Endodermal cell (in vitro differentiated cells): ENCODE measurements at places on chromosomes 11 and 22.
A peak's percentile ranks its signal among the peaks of the same experiment; 100 is the strongest.

DNA sequence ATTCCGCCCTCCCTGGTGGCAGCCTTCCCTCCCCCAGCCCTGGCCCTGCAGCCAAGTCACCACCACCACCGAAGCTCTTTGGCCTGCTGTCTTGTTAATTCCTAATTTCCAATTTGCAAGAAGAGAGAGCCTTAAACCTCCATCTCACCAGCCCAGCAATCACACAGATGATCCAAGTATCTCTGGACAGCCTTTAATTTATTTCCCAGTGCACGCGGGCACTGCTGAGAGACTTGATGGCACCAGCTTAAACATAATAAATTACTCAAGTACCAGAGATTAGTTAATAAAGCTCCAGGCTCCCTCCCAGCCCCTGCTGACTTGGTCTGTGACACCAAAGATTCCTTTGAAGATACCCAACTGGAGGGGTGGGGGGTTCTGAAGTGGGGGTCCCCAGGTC, 494.7 kb downstream of the BUD13 start:
- no peak for DNase-seq

DNA sequence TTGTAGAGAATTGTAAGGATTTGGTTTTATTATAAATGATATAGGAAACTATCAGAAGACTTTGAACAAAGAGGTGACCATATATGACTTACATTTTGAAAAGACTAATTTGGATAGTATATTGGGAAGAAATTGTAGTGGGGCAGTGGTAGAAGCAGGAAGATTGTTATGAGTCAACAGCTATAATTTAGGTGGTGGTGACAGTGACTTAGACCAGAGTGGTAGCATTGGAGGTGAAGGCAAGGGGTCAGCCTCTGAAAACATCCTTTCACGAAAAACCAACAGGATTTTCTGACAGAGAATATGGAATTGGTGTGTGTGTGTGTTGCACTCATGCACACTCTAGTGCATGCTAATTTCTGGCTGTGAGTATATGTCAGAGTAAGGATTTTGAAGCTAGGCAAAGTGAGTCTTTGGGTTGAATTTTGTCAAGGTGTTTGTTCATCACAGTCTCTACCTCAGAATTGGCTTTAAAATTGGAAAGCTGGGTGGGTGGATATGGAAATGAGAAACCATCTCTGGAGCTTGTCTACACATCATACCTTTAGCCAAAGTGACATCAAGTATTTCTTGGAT, 8.2 kb upstream of the HBE1 start:
- no peak for DNase-seq

- peak; percentile 47 for DNase-seq
Observed at GRCh38 chr22:48414651-48415050, 1413.0 kb downstream of the BRD1 start.

DNA sequence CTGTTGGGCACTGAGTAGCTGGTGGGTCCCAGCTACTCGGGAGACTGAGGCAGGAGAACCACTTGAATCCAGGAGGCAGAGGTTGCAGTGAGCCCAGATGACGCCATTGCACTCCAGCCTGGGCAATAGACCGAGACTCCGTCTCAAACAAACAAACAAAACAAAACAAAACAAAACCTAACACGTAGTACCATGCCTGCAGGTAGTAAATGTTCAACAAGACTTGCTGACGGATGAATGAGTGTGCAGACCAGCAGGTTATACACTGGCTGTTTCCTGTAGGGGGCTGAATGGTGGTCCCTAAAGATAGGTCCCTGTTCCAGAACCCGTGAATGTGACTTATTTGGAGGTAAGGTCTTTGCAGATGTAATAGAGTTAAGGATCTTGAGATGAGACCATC, 12.8 kb upstream of the MRGPRD start:
- DNase-seq = no peak

GRCh38 chr11:132114185-132114584, 743.8 kb downstream of the NTM start:
- peak; percentile 90 for DNase-seq

- peak; percentile 20 for DNase-seq
Observed at GRCh38 chr22:46791201-46791731, 28.8 kb downstream of the TBC1D22A start.

DNA sequence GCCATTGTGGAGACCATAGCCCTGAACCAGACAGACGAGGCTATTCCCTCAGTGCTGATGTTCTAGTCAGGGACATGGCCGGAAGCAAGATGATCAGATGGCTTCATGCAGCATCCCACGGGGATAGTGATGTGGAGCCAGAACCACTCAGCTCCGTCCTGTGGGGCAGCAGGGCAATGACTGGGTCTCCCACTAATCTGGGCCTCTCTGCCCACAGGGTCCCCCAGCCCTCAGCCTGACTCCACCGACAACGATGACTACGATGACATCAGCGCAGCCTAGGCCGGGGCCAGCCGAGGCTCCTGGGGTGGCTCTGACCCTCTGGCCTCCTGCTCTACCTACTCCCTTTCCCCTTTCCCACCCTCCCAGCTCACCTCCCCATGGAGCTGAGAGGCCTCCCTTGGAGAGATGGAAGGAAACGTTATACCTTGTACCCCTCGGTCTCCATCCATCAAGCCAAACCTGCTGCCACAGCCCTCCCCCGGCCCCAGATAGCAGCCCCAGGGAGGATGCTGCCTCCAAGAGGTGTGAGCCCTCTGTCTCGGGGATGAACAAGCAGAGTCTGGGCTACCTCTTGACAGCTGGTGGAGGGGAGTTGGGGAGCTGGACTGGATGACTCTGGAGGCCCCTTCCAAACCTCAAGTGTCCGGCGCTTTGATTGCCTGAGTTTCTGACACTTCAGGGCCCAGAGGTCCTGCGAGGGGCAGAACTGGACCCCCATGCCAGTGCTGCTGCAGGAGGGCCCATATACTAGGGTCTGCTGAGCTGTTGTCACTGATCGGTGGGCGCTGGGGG, 47.8 kb downstream of the CD6 start:
- no peak for DNase-seq

GRCh38 chr11:22076271-22076930, 116.5 kb upstream of the ANO5 start:
- DNase-seq = no peak

DNA sequence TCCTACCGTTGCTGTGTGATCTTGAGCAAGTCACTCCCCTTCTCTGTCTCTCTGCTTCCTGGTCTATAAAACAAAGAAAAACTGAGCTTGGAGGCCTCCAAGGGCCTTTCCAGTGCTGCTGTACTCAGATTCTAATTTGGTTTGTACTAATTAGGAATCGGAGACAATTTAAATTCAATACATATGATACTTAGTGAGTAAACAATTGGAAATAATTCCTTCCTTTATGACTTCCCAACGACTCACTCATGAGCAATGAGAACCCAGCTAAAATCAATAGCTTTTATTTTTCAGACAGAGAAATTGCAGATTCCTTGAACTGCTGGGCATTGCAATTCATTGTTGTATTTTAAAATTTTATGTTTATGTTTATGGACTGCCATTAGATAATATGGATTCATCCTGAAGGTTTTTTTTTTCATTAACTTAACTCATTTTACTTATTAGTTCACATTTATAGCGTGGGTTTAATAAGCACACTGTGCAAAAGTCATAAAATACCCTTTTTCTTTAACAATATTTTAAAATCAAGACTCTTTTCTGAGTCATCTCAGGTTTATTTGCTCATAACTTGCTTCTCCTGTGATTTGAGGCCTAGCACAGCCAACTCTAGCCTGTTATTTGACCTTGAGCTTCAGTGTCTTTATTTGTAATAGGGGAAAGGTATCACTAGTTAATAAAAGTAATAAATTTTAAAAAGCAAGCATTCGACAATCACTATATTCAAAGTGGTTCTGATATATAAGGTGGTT, 95.8 kb downstream of the TP53I11 start:
- no peak for DNase-seq

- no peak for DNase-seq
Observed at GRCh38 chr11:2992997-2993325, 832 bp upstream of the NAP1L4 start.

DNA sequence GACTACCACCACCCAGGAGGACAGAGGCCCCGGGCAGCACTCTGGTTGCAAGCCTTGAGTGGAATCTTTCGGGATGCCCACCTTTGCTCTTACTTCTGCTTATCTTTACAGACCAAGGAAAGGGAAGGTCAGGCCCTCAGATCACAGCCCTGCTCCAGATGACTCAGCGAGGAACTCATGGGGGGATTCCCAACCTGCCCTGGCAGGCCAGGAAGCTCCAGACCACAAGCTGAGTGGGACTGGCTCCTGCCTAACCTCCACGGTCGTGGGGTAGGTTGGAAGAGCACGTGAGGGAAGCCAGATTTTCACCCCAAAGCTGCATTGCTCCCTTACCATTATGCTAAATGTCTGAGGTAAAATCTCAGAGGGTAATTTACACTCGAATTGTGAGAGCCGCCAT, 11.8 kb downstream of the TBC1D10A start:
- DNase-seq = no peak

GRCh38 chr22:23555118-23555517, 25.0 kb downstream of the IGLL1 start:
- DNase-seq = no peak

DNA sequence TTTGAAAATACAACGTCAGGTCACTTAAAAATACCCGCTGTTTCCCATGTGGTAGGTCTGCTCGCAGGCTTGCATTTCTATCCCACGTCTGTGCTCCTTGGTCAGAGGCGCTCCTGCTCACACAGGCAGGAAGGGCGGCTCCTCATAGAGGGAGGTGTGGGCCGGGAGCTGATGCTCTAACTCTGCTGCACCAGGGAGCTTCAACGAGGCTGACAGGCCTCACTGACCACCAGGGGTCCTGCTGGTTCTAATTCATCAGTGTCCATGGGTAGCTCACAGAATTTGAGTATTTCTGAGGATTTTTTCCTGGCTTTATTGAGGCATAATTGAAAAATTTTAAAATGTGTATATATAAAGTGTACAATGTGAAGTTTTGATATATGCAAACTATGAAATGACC, 68.5 kb downstream of the PIWIL3 start:
- peak; percentile 85 for DNase-seq

DNA sequence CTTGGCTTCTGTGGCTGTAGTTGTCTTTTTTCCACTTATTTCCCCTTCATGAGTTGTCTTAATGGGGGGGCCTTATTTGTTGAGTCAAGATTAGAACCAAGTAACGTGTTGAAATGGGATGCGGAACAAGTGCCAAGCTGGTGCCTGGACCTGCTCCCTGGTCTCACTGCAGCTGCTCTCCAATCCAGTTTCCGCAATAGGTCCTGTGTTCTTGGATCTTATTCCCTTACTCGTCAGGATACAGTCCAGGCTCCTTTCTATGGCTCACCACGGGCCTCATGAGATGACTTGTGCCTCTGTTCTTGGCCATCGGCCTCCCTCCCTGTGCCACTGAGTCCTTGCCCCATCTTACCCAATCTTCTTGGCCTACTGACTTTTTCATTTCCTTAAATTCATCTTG, 159.6 kb upstream of the CADM1 start:
- DNase-seq = no peak

- no peak for DNase-seq
Observed at GRCh38 chr11:45884596-45885185, 760 bp upstream of the MAPK8IP1 start.
